ENCODE measurements at places on chromosomes 7 and 10. TPM values are rescaled to one million over a fixed set of nuclear protein-coding genes. Genes with fewer than 3 reads are reported as not detected.

Gene TMEM130
- polyA plus RNA-seq, result not detected

Gene ENO4
- not detected for polyA plus RNA-seq

GRCh38 chr10:95289003-95289920 lies 1.5 kb downstream of the PDLIM1 start:
- DNase-seq, result no peak

DNA sequence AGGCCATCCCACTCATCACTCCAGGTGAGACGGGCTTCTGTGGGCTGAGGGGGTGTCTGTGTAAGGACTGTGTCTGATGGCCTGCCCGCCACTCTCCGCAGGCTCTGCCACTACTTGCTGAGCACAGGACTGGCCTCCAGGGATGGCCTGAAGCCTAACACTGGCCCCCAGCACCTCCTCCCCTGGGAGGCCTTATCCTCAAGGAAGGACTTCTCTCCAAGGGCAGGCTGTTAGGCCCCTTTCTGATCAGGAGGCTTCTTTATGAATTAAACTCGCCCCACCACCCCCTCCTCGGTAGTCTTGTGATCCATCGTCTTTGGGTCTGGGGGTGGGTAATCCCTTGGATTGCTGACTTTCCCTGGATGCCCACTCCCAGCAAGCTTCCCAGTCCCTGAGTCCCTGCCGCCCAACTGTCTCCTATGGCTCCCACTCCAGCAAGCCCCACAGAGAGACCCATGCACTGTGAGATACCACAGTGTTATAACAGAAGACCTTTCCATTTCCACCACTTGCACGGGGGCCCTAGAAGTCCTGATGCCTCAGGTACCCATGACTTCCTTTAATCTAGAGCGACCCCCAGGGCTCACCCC lies 4.7 kb downstream of the FXYD4 start:
- no peak for DNase-seq

DNA sequence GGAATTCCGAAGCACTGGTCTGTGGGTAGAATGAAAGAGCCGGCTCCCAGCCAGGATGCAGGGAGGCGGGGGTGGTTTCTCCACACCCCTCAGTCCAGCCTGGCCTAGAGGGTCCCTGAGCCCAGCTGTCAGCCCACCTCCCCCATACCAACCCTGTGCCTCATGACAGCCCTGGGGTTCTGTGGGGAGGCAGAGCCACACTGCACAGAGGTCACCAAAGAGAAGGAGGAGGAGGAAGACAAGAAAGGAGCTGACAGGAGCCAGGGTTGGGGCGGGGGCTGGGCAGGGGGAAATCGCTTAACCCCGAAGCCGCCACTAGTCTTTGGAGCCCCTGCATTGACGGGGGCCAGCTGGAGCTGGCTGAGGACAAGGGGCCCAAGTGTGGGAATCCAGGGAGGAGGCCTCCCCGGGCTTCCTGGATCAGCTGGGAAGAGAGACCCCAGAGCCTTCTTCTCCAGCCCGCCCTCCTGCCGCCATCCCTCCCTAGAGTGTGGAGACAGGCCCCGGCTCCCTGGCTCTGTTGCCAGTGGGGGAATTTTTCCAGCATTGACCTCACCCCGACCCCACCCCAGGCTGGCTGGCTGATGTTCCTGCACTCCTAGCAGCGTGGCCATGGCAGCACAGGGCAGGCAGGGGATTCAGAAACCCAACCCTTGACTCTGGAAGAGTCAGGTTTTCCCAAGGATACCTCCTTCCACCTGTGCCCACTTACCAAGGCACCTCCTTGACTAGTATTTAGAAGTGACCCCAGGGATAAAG lies 32.5 kb downstream of the KAZALD1 start:
- no peak for DNase-seq

GRCh38 chr7:109479388-109479787 lies 909.7 kb downstream of the DNAJB9 start:
- no peak for DNase-seq

DNA sequence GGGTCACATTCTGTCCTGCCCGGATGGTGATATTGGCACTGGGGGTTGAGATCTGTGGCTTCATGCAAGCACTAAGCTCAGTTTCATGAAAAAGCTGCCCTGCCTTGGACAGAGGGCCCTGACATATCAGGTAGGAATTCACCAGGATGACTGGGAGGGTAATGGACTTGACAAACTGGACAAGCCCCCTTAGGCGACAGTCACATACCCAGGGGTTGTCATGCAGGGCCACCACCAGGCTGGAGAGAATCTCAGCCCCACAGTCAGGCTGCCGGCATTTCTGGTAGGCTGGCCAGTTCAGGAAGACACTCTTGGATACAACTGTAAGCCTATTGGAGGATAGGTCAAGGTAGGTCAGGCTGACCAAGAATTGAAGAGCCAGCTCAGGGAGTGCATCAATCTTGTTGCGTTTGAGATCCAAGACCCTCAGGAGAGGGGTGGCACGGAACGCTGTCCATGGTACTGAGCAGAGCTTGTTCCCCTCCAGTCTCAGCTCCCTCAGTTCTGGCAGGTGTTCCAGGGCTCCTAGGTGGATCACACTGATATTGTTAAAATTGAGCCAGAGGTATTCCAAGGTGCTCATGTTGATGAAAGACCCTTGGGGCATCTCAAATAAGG lies 824 bp downstream of the LRIT2 start:
- no peak for DNase-seq

- no peak for DNase-seq
Observed at GRCh38 chr7:43960933-43961332, 34.7 kb downstream of the UBE2D4 start.

- no peak for DNase-seq
Observed at GRCh38 chr7:37643876-37644275, 39.7 kb upstream of the GPR141 start.

DNA sequence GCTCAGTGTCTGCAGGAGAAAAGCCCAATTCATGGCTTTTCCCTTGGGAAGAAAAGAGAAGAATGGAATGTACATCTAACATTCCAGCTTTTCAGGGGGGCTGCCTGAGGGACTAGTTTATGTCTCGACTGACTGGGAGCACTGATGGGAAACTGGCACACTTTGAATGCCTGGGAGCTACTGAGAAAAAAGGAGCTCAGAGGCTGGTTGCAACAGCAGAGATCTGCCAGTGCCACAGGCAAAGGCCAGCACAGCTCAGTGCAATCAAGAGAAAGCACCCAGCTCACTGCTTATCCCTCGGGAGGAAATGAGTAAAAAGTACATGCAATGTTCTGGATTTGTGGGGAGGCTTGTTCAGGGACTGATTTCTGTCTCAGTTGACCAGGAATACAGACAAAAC lies 226.2 kb downstream of the COBL start:
- DNase-seq, result no peak

Data from CD14-positive monocyte (primary cell).